ENCODE measurements at places on chromosomes 4 and X.

DNA sequence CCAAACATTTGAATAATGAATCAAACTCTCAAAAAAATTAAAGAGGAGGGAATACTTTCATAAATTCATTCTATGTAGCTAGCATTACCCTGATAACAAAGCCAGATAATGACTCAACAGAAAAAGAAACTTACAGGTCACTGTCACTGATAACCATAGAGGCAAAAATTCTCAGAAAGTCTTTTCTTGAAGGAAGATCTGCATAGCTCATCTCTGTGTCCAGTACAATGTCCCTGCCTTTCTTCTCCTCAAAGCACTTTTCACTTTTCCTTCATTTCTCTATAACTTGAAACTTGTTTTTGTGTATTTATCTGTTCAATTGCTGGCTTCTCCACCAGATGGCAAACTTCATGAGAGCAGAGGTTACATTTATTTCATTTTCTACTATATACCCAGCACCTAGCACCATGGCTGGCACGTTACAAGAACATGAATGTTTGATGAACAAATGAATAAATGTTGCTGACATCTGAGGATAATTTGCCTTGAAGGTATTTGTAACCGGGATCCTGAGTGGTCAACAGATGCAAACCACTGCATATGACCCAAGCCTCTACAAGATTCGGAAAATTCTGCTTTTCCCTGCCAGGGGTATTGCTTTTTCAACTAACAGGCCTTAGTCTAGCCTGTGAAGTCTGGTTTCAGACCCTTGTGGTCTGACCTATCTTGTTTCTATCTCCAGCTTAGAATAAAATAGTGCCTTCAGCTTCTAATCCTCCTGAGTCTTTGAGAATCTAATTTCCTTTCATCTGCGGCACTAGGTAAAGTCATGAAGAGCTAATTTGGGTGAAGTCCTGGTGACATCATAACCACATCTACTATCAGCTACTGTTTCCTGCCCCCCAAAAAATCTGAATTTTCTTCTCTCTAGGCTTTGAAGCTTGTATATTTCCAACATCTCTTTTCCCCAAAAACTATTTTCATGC is 52.5 kb upstream of the ANTXR2 start:
- no peak for DNase-seq

DNA sequence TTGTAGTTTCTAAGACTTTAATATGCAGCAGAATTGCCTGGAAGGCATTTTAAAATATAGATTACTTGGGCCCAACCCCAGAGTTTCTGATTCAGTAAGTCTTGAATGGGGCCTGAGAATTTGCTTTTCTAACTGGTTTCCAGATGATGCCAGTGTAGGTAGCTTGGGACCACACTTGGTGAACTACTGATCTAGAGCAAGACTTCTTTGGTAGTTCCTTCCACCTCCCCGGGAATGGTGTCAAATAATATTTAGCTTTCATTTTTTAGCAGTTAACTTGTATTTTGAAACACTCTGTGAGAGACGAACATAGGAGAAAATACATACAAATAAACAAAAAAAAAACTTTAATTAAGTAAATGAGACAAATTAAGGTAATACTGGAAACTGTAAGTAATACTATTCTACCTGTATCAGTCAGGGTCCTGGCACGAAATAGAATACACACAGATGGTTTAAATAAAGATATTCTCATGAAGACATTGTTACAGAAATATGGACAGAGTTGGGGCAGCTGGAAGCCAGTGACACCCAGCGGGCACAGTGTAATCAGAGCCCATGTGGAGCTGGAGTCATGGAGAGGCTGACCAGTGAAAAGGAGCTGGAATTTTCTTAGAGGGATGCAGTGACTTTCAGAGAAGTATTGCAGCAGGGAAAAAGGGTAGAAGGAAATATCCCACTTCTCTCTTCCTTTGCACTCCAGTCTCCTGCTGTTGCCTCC is 905.7 kb downstream of the CCSER1 start:
- no peak for DNase-seq

GRCh38 chr4:80841587-80842281 is 188.8 kb upstream of the BMP3 start:
- no peak for DNase-seq

DNA sequence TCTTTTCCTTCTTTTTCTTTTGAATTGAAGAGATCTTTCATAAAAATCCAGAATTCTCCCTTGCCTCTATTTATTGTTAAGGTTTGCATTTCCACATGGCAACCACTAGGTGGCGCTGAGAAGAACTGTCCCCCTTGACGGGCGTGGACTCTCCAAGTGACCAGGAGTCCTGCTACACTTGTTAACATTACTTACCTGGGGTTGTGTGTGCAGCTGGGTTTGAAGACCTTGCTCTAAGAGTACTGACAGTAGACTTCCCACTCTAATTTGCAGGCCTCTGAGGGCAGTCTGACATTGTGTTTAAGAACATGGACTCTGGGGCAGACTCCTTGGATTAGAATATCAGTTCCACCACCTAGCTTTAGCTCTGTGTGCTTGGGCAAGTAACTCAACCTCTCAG is 52.8 kb downstream of the GPRIN3 start:
- no peak for DNase-seq

DNA sequence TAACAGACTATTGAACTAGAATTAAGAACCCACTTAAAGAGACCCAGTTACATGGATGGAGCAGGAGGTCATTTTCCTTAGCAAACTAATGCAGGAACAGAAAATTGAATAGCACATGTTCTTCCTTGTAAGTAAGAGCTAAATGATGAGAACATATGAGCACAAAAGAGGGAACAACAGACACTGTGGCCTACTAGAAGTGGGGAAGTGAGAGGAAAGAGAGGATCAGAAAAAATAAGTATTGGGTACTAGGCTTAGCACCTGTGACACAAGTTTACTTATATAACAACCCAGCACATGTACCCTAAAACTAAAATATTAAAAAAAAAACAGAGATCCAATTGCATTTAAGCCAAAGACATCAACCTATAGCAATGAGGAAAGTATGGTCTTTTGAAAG is 26.2 kb downstream of the ARAP2 start:
- no peak for DNase-seq

GRCh38 chr4:188195389-188195985 is 56.2 kb downstream of the TRIML1 start:
- DNase-seq = no peak

- DNase-seq = no peak
Measured at GRCh38 chr4:44071959-44072955, 376.4 kb downstream of the KCTD8 start.

- peak; percentile 72 for DNase-seq
Measured at GRCh38 chr4:157674699-157675098, 454.2 kb downstream of the GRIA2 start.

DNA sequence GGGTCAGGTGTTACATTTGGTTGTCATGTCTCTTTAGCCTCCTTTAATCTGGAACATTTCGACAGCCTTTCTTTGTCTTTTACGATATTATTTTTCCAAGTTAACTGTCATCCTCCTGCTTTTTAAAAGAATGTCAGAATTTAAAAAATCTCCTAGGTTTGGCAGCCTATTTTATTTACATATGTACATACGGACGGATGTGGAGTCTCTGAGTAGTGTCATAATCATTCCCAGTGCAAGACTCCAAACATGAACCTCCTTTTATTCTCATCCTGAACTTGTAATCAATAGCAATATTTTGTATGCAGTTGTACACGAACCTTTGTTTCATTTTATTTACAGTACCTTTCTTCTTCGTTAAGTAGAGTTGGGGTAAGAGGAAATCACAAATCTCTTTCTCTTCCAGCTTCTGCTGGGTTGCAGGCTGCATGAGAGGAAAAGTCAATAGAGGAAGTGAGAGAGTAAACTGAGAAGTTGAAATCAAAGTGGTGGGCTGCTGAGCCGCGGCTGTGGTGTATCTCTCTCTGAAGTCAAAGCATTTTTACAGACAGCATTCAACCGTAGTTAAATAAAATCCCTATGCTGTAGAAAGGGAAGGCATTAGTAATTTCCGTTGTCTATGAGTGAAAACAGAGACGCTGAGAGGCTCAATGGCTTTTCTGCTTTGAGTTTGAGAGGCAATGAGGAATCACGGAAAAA is 53.9 kb upstream of the RPS6KA3 start:
- no peak for DNase-seq

DNA sequence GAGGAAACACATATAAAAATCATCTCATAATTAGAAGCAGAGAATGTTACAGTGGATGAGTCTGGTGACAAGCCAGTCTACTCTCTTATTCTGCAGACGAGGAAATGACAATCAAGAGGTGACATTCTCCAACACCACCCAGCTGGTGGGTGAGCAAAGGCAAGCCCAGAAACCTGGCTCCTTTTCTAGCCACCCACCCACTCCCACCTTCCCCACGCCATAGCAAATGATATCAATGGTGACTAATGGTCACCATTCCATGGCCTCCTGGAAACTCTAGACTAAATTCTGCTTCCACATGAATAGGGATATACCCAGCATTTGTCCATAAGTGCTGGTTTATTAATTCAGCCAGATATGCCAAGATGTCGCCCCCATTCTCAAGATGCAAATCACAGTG is 10.7 kb downstream of the SEL1L3 start:
- DNase-seq = no peak

DNA sequence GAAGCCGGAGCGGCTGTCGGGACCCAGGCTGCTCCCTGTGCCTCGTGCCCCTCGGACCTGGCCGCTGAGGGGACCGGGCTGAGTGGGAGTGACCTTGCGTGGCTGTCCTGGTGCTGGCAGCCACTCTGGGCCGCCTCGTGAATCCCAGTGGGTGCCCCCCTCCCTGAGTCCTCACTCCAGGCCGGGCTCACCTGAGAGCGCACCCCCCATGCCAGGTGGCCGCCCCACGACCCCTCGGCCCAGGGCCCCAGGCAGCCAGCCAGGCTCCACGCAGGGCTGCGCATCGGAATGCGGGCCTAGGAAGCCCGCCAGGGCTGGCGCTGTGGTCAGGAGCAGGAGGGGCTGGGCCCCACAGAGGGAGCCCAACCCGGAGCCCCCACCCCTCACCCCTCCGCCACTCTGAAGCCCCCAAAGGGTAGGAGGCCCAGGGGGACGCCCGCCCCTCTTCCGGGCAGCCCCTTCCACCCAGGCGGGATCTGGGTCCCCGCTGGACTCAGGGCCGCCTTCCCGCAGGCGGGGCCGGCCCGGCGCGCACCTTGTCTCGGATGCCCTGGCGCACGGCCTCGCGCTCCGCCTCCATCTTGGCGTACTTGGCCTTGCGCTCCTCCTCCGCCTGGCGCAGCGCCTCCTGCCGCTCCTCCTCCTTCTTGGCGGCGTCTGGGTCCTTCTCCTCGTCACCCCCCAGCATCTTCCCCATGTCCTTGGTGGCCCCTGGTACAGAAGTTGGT is 33.9 kb downstream of the CPLX1 start:
- peak; percentile 49 for DNase-seq
